Activated effector memory CD4-positive, alpha-beta T cell treated with Interleukin-2 at 50 U/mL for 16 hours (primary cell): ENCODE measurements at places on chromosomes 13 and 19.

- no peak for DNase-seq
Observed at GRCh38 chr13:30796132-30796572, 60.8 kb downstream of the ALOX5AP start.

GRCh38 chr13:23705583-23705982 is 135.4 kb downstream of the TNFRSF19 start:
- no peak for DNase-seq

DNA sequence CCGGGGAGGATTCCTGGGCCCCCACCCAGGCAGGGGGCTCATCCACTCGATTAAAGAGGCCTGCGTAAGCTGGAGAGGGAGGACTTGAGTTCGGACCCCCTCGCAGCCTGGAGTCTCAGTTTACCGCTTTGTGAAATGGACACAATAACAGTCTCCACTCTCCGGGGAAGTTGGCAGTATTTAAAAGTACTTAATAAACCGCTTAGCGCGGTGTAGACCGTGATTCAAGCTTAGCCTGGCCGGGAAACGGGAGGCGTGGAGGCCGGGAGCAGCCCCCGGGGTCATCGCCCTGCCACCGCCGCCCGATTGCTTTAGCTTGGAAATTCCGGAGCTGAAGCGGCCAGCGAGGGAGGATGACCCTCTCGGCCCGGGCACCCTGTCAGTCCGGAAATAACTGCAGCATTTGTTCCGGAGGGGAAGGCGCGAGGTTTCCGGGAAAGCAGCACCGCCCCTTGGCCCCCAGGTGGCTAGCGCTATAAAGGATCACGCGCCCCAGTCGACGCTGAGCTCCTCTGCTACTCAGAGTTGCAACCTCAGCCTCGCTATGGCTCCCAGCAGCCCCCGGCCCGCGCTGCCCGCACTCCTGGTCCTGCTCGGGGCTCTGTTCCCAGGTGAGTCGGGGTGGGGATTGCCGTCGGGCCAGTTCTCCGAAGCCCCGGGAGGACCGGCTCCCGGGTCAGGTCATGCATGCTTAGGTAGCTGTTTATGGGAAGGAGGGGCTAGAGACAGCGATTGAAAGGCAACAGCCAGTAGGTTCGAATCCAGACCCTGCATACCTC is at the start of gene ICAM1:
Gene ICAM1, plus strand, starts transcription at position 505 of the 779 bp plus-strand sequence. Its CDS starts 40 bp downstream, at position 545.
- DNase-seq, result peak; percentile 61

DNA sequence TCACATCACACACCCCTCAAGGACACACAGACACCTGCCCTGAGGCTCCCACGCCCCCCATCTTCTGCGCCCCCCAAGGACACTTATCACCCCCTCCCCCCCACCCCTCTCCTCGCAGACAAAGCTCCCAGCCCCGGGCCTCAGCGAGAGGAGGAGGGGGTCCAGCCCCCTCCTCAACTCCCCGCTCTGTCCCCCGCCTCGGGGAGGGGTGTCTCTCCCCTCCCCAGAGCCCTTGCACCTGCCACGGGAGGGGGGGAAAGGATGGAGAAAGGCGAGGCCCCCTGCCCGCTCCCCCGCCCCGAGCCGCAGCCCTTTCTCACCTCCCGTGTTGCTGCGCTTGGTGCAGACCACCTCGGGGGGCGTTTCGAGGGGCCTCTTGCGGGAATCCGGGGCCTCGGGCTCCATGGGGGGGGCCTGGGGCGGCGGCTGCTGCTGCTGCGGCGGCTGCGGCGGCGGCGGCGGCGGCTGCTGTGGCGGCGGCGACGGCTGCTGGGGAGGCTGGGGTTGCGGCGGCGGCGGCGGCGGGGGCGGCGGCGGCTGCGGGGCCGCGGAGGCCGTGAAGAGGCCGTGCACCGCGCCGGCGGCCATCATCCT is 621 bp downstream of the NOVA2 start:
- no peak for DNase-seq

GRCh38 chr19:29645491-29645867 is 19.8 kb upstream of the PLEKHF1 start:
- DNase-seq, result no peak

DNA sequence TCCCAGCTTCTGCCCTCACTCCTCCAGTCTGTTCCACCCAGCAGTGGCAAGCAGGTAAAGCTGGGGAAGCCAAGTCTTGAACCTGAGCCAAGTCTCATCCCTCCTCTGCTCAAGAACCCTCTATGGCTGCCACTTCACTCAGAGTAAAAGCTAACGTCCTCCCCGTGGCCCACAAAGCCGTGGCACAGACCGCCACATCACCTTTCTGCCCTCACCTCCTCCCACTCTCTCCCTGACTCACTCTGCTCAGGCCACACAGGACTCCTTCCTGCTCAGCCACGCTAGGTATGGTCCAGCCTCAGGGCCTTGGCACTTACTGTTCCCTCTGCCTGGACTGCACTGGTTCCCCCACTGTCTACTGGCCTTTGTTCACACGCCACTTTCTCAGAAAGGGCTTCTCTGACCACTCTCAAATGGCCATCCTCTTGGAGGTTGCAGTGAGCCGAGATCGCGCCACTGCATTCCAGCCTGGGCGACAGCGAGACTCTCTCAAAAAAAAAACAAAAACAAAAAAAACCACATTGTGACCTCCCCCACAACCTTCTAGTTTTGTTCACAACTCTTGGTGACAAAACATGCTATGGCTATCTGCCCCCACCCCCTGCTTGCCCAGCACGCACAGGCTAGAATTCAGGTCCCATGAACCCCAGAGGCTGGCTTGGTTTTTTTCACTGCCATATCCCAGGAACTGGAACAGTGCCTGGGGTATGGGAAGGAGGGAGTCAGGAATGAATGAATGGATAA is 15.8 kb downstream of the NDUFB7 start:
- DNase-seq, result no peak

- no peak for DNase-seq
Observed at GRCh38 chr19:51083181-51083580, 494 bp upstream of the KLK14 start.

DNA sequence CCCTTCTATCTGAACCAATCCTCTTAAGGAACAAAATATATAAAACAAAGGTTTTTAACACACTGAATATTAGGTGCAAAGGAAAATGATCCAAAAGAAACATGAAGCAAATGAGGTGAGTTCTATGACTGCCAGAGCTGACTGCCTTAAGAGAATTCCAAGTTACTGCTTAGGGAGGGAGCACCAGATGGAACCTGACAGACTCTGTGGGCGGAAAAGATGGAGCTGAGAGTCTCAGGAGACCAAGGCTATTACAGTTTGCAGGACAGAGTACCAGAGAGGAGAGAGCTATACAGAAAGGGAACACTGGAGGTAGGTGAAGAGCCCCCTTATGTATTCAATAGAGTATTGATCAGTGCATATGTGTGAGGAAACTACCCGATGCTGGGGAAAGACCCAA is 87.2 kb downstream of the B3GLCT start:
- no peak for DNase-seq

DNA sequence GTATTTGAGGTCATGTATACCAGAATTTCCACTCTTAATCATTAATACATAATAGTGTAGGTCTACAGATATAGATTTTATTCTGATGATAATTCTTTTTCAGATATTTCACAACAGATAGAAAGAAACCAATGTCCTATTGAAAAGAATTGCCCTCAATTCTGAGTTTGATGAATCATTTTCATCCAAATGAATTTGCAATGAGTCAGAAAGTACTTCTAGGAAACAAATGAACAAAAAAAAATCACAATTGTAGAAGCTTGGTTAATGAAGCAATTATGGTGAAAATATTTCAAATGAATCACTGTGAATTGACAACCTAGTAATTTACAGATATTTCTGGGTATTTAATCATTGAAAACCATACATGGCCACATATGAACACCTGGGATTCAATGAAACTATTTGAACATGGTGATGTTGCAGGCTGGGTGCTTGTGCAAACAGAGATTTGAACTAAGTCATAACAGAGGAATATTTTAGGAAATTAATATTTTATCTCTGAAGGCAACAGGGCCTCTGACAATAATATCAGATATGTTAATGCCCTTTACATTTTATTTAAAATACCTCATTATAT is 360.9 kb downstream of the SLITRK5 start:
- no peak for DNase-seq

GRCh38 chr13:28423010-28423409 is 71.9 kb downstream of the FLT1 start:
- no peak for DNase-seq

DNA sequence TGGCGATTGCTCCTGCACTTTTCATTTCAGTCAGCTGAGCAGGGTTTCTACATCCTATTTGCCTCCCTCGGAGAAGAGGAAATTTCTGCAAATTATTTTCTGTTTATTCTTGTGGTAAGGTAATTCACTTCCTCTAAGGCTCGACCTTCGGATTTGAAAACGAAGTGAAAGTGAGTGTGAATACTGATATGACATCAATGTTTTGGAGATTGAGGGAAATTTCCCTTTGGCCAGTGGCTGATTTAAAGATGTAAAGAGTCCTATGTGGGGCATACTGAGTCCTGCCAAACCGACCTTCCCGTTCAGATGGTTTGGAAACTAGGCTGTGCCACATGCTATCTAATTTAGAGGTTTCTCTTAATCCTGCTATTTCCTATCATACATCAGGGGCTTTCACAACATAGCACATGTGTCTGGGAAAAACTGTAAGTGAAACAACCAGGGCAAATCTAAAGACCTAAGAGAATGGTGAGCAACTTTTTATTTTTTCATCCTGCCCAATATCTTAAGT is 112.3 kb downstream of the POSTN start:
- no peak for DNase-seq

- no peak for DNase-seq
Observed at GRCh38 chr19:32874605-32875004, 5.0 kb upstream of the SLC7A9 start.

- no peak for DNase-seq
Observed at GRCh38 chr13:50826035-50826434, 17.5 kb downstream of the DLEU7 start.

DNA sequence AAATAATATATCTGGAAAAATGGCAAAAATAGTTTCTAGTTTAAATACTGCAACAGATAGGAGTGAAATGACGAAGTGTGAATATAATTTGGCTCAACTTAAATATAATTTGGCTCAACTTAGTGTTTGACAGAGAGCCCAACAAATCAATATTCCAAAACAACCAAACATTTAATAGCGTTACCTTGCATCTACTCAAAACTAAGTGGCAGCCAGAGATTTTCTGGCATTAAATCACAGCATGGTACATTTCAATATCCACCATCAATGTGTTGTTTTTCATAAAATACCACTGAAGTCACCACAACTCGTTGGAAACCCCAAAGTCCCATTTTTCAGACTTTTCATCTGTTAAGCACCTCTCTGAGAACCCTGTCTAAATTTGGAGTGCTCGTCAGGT is 69.6 kb downstream of the DCLK1 start:
- no peak for DNase-seq

GRCh38 chr13:108328848-108329247 is 59.3 kb downstream of the TNFSF13B start:
- no peak for DNase-seq

DNA sequence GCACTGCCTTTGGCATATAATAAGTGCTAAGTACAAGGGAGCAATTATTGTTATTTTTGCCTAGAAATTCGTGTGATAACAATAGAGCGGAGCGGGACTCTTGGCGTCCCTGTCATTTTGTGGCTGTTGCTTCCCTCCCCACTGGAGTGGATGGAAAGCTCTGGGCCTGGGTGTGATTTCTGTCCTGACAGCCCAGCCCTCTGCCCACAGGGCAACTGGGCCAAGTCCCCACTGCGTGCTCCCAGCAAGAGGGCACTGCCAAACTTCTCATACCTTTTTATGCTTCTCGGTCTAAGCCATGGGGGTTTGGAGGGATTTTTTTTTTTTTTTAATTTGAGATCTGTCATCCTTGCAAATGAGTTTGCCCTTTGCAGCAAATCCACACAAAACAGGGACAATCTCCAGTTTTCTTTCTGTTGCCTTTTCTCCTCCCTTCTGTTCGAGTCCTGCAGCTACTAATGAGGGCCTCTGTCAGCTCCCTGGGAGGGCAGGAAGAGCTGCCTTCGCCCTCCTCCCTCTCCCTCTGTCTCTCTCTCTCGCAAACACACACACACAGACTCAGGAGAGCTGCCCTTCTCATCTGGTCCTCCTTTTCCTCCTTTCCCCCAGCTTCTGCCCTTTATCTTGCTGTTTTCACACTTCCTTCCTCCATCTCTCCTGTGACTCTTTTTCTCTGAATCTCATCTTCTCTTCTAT is 103.9 kb downstream of the DNAJC15 start:
- DNase-seq, result no peak

- DNase-seq, result no peak
Observed at GRCh38 chr13:31538067-31539042, 201.0 kb upstream of the RXFP2 start.

DNA sequence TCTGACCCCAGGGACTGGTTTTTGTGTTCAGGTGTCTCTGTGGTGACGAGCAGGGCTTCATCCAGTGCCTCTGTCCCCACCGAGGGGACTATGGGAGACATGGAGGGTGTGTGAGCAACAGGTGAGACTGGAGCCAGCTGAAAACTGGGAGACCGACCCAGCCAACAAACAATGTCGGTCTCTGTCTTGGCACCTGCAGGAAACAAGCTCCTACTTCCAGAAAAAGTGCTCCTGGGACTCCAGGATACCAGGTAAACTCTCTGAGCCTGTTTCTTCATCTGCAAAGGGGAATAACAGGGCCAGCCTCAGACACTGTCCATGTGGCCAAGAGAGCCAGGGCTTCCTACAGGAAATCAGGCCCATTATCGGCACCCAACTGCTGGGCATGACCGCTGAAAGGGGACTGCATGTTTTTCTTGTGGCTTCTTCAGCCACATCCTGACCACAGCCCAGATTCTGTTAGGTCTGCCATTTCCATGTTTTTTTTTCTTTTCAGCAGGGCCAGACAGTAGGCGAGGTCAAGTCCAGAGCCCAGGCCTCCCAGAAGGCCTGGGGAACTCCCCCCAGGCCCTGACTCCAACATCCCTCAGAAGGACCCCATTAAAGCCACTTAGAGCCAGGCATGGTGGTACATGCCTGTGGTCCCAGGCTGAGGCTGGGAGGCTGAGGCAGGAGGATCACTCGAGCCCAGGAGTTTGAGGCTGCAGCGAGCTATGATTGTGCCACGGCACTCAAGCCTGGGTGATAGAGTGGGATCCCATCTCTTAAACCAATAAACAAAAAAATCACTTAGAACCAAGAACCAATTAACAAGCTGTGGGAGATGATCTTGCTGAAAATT is 836 bp upstream of the BST2 start:
- DNase-seq, result no peak

GRCh38 chr19:42524250-42524649 is 4.0 kb downstream of the CEACAM1 start:
- no peak for DNase-seq

DNA sequence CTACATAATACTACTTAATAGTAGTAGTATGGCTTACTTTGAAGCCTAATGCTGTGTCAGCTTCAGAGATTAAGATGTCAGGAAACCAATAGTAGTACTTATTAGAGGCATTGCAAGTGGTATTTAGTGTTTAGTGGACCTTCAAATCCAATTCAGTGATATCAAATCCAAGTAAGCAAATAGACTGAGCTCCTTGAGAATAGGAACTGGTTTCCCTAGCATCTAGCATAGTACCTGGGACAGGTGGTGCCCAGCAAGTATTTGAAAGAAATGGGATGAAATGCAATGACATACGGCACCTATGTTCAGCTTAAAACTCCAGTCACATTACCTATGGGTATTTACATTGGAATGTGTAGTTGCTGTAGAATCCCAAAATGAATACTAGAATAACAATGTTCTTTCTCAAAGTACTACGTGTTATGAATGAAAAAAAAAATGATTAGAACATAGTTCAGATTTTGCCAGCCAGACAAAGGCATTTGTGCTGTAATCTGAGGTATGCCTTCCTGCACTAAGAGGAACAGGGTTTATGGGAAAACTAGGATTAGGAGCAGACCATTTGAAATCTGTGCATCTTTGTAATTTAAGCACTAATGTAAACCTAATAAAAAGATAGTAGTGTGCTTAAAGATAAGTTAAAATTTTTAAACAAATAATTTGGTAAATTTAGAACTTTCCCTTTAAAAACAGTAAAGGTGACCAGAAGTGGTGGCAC is 17.1 kb downstream of the LSM14A start:
- DNase-seq, result no peak
